ENCODE measurements at places on chromosomes 16 and 17. TPM values are rescaled to one million over a fixed set of nuclear protein-coding genes. Genes with fewer than 3 reads are reported as not detected.

GRCh38 chr16:544517-544916 lies 15.7 kb upstream of the PRR35 start:
- DNase-seq = no peak

DNA sequence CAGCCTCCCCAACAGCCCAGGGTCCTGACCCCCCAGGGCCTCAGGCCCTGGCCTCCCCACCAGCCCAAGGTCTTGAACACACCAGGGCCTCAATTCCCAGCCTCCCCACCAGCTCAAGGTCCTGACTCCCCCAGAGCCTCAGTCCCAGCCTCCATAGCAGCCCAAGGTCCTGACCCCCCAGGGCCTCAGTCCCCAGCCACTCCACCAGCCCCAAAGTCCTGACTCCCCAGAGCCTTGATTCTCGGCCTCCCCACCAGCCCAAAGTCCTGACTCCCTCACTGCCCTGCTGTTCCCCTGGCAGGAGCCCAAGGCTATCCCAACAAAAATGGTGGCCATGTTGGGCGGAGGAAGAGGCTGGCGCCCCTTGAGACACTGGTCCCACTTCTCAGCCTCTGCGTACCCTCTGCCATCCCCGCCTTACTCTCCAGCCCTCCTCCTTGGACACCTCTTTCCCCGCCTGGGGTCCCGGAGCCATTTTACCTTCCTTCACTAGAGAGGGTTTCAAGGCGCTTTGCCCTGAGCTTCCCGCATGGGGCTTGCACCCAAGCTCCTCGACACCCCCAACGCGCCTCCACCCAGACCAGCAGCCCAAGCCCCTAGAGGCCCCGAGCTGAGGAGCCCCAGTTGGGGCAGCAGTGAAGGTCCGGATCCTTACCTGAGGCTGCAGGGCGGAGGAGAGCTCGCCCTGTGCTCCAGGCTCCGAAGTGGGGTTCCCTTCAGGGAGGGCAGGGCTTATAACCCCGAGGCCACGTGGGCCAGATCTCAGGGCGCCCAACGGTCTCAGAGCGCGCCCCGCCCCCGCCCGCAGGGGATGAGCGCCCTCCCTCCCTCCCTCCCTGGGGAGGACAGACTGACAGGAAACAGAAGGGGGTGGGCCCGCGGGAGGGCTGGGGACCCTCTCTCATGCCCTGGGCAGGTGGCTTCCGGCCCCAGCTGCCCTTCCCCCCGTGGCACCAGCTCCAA lies 3.5 kb upstream of the TSPOAP1 start:
- DNase-seq = no peak

ITGB3 gene
- 60.0 TPM for total RNA-seq

NFE2L1 gene
- total RNA-seq = 236 TPM

POLR3K gene
- total RNA-seq = 18.4 TPM
